ENCODE measurements at places on chromosomes 1 and 21.

- no peak for DNase-seq
Measured at GRCh38 chr1:35915693-35916092, 15.2 kb upstream of the AGO3 start.

- no peak for DNase-seq
Measured at GRCh38 chr1:209038735-209039134, 544.8 kb upstream of the CAMK1G start.

DNA sequence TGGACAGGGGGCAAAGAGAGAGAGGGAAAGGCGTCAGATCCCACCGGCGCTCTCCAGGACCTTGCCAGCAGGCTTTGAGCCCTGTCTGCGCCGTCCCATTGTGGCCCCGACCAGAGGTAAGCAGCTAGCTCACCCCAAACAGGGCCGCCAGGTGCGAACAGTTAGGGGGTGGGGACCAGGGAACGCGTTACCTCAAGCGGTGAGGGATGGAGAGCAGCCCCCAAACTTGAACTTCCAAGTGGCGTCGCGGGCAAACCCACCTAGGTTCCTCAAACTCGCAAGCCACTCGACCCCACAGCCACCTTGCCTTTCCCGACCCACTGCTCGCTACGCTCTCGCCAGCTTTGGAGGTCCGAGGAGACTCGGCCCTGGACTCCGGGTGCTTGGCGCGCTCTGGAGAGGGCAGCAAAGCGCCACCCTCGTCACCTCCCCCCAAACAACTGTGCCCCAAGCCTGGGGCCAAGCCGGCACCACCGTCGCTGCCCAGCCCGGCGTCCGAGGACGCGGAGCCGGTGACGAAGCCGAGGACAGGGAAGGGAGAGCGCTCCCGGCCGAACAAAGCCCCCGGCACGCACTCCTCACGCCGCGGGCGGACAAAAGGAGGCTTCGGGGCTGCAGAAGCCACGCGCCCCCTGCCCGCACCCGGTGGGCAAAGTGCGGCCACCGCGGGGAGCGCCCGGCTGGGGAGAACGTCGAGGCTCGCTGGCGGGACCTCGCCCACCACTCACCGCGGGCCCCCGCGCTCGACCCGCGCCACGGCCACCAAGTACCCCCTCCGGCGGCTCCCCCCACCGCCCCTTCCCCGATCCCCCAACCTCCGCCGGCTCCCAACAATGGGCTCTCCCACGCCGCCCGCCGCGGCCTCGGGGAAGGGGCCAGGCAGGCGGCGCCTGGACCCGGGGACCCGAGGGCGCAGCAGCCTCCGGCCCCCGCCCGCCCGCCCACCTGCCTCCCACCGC lies 976 bp downstream of the SSBP3 start:
- no peak for DNase-seq

- no peak for DNase-seq
Measured at GRCh38 chr1:203100516-203100869, 14.7 kb upstream of the MYOG start.

DNA sequence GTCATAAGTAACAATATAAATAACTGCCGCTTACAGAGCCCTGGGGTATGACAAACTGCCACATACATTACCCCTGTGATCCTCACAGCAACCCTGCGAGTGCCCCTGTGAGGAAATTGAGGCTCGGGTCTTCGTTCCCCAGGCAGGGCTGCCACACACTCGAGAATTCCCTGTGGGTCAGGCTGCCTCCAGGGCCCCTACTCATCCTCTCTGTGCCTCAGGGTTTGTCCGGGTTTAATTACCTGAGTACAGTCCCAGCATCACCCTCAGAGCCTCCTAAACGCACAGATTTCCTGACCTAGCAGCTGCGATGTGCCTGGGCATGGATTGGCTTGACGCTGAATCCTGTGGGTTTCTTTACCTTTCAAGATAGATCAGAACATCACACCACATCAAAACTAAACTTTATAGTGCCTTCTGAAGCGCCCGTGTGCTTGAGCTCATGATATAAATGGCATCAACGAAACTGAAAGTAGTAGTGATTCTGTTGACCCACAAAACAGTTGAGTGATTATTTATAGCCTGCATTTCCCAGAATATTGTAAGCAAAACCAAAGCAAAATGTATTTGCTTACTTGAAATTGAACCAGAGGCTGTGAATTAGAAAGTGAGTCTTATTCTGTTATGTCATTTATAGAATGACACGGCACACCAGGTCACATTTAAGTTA lies 14.0 kb downstream of the SLC37A1 start:
- no peak for DNase-seq

- no peak for DNase-seq
Measured at GRCh38 chr1:90704817-90705216, 12.3 kb downstream of the BARHL2 start.

- no peak for DNase-seq
Measured at GRCh38 chr1:206836111-206836510, 29.3 kb upstream of the IL20 start.

GRCh38 chr1:57934745-57935144 lies 510.9 kb upstream of the DAB1 start:
- no peak for DNase-seq

GRCh38 chr1:231385416-231385748 lies 36.7 kb downstream of the EGLN1 start:
- DNase-seq, result no peak

DNA sequence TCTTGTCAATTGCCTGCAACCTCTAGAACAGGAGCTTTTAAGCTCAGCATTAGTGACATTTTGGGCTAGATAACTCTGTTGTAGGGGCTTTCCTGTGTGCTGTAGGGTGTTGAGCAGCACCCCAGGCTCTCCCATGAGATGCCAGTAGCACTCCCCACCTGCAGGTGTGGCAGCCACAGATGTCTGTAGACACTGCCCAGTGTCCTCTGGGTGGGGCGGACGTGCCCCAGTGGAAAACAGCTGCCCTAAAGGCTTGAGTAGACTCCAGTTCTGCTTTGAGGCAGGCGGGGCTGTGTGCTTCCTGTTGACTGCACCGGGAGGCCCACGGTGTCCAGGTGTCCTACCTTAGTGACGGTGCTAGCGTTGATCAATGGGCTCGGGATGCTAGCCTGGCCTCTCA lies 16.9 kb upstream of the PWP2 start:
- no peak for DNase-seq

DNA sequence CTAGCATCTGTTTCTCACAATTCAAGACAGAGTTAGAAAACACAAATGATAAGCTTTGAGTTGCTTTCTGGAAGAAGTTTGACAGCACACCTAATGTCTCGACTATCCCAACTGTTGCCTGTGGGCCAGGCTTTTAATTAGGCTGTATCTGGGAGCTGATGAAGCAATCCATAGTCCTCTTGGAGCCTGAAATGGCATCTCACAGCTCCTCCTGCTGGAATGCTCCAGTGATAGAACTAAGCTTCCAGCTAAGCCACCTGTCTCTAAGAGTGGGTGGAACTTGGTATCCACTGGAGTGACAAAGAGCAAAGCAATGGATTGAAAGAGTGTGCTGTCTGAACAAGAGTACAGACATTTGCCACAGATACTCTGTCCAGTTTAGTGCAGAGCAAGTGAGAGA lies 605.3 kb upstream of the NR5A2 start:
- no peak for DNase-seq

GRCh38 chr1:15449567-15449966 lies 7.0 kb upstream of the CELA2A start:
- DNase-seq, result no peak

DNA sequence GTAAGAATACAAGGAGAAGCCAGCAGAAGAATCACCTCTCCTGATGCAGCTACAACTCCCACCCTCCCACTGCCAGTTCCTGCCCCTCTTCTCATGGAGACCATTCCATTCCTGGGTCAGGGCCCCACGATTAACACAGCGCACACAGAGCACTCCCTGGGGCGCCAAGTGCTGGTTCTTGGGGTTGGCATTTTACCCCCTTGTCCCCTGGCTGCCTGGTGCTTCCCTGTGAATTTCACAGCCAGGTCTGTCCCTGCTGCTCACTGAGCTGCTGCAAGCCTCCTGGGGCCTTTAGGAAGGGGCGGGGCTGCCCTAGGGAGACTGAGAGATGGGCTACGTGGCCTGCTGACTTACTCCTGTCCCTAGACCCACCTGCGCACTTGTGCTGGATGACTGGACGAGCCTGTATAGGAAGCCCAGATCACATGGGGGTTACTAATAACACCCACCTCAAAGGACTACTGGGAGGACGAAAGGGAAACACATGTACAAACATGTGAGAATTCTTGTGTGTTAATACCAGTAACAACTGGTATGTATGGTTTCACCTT lies 4.8 kb downstream of the ZNF672 start:
- no peak for DNase-seq

DNA sequence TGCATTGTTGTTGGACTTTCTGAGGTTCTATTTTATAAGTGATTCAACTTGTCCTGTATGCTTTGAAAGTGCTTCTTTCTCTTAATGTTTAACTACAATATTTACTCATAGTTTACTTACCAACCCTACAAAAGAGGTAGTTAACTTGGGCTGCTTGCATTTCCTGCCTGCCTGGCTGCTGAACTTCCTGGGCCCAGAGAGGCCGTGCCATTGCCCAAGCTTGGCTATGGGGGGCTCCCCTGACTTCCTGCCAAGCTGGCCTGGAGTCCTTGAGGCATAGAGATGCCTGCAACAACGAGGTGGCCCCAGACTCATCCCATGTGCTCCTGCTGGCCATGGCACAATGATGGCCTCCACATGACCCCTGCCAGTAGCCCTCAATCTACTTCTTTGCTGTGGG lies 361.6 kb upstream of the PLD5 start:
- DNase-seq, result no peak

DNA sequence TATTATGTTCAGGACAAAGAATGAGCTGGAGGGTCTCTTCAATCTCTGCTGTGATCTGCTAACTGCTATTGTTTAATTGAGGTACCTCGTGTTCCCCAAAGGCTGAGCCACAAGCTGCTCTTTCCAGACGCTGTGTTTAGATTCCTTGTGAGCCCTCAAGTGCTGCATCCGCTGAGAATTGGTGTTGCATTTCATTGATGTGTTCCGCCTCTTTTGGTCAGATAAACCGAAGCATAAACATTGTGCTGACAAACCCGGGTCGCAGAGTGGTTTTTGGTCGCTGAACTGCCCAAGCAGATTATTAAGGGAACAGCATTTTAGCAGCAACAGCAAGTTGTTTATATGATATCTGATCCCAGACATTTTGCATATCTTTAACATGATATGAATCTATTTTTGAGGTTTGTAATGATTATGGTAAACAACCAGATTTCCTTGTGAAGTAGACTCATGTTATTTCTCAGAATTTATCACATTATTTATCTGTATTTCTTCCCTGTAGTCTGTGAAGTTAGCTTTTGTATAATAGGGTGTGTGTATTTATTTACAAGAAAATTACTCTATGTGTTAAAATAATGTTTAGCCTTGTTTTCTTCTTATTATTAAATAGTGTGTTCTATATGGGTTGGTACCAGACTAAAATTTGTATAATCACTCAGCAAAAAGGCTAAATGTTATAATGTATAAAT lies 217.2 kb upstream of the C1orf105 start:
- no peak for DNase-seq

DNA sequence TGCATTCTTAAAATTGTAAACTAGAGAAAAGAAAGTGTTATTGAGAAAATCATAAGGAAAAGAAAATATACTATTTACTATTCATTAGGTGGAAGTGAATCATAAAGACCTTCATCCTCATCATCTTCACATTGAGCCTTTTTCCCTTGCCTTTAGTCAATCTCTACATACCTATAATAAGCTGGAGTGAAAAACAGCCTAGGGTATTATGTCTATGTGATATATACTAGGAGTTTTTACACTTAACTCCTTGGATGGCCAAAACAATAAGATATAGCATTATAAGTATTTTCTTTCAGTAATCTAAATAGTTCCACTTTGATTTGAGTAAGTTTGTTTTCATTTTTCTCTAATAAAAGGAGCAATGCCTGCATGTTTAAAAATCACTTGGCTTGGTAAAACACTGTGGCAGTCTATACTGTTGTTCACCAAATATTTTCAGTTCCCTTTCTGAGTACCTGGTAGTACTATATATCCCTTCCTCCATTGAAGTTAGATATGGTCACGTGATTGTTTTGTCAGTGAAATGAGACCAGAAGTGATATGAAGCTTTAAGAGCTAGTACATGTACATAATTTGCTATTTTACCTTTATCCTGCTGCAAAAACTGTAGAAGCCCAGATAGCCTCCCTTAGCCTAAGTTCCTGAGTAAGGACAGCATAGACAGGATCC lies 78.3 kb downstream of the CLEC20A start:
- DNase-seq, result no peak

GRCh38 chr1:19377812-19378718 lies 65.9 kb downstream of the SLC66A1 start:
- DNase-seq, result no peak

GRCh38 chr21:17775431-17776126 lies 43.6 kb downstream of the C21orf91 start:
- DNase-seq, result no peak

- DNase-seq, result no peak
Measured at GRCh38 chr1:172483448-172483847, 39.6 kb upstream of the PIGC start.

DNA sequence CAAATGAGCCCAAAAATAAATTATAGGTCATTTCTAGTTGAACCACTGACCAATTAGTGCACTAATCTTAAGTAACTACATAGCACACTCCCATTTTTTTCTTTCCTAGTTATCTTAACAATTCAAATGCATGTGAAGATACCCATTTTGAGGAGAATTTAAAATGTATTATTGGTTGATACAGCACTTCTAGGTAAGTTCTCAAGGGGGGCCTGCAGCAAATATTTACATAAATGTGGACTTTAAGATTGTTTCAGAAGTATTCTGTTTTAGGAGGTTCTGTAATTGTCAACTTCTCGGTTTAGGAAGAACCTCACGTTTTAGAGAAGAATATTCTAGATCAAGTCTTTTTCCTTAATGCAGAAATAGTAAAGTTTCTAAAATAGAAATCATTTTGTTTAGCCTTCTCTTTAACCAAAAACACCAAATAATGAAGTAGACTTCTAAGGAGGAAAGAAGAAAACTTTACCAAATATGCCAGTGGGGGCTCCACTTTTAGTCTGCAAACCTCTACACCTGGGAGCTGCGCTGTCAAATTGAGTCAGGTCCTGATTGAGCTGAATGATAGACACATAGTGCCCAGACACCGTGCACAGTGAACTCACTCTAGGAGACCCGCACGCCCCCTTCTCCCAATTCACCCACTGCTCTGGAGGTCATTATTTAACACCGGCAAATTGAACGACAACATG lies 144.4 kb downstream of the RUNX1 start:
- DNase-seq, result no peak

- DNase-seq, result no peak
Measured at GRCh38 chr1:221563476-221563921, 178.4 kb downstream of the DUSP10 start.

DNA sequence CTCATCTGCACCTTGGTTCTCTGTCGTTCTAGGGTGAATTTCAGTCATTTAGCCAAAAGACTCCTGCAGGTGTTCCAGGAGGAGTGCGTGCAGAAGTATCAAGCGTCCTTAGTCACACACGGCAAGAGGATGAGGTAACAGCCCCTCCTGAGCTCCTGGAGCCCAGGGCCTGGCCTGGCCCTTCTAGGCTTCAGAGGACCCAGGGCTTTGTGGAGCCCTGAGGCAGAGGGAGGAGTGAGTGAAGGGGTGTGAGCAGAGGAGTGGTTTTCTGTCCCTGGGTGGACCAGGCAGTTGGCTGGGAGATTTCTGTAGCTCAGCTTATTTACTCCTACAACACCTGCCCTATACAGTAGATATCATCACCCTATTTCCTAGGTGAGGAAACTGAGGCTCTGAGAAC lies 15.7 kb upstream of the RASSF5 start:
- DNase-seq, result no peak
